PC-3 (cell line): ENCODE measurements at places on chromosomes 5 and 9. TPM values are rescaled to one million over a fixed set of nuclear protein-coding genes. Genes with fewer than 3 reads are reported as not detected.

DNA sequence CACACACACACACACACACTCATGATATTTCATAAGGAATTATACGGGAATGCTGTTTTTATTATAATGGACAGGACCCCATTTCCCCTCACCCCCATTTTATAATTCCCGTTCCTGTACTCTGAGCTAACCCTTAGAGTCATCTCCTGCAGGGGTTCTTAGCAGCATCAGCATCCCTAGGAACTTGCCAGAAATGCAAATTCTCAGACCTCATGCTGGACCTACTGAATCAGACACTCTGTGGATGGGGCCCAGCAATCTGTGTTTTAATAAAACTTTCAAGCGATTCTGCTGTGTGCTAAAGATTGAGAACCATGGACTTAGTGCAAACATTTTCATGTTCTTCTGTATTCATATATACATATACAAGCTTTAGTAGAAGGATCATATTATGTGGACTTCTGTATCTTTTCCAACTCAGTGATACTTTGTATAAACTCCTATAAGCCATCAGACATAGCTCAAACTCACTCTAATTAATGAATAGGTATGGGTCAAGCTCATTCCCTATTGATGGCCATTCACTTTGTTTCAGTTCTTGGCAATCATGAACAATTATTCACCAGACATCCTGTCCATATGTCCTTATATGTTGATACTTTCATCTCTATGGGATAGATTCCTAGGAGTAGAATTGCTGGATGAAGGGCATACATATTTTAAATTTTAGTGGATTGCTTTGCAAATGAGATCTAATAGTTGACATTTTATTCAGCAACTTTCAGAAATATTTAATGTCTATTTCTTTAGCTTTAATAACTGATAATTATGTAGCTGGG is 65.5 kb downstream of the ARHGEF28 start:
- DNase-seq = no peak

The DPP7 gene
- total RNA-seq = 101 and 103 TPM in 2 replicates

The RNF180 gene
- 5.1 and 5.4 TPM in 2 replicates for total RNA-seq

GRCh38 chr9:72384710-72385485 is 19.9 kb upstream of the ZFAND5 start:
- no peak for DNase-seq

The DRD1 gene
- not detected in 2 replicates for total RNA-seq

DNA sequence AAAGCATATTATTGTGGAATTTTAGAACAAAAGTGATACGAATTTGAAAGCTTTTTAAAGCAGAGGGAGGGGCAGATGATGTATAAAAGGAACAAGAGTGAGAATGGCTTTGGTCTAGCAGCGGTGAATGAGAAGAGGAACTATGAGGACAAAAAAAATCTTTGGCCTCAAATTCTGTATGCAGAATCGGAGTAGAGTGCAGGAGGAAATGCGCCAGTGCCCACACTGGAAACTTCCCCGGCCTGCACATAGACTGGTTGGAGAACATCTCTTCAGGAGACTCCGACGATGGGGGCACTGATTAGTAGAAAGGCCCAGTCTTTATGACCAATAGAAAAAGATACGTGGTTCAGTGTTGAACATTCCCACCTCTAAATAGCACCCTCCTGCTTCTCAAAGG is 51.3 kb downstream of the SLC46A2 start:
- DNase-seq = no peak

DNA sequence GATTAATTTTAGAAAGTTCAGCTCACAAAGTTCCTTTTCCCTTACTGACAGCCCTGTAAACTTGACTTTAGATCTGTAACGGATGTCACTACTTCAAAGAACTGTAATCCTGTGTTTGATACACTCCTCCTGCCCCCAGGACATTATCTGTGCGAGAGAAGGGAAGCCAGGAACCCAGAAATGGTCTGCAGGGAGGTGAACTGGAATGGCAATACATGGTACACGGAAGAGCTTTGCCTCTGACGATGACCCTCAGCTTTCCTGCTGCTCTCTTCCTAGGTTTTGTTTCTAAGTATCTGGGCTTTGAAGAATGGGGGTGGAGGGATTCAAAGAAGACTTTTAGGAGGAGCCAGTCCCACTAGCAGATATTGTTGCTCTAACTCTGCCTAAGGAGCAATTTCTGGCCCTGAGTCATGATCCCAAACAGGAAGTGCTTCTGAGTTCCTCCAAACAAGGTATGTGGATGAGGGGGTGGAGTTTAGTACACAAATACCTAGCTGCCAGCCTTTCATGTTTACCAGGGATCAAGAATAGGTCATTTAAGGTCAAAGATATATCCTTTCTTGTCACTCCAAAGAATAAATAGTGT is 43.4 kb upstream of the TMC1 start:
- peak; percentile 86 for DNase-seq

The IL3 gene
- not detected in 2 replicates for total RNA-seq
